ENCODE measurements at places on chromosomes 11 and 22.
A peak's percentile ranks its signal among the peaks of the same experiment; 100 is the strongest.

- no peak for DNase-seq
These were observed 548.7 kb upstream of the CADM1 start for GRCh38 chr11:116052603-116053547.

- DNase-seq = no peak
These were observed 3.6 kb upstream of the SORL1 start for GRCh38 chr11:121448431-121448941.

- no peak for DNase-seq
These were observed 45.3 kb downstream of the C22orf31 start for GRCh38 chr22:29016067-29016938.

DNA sequence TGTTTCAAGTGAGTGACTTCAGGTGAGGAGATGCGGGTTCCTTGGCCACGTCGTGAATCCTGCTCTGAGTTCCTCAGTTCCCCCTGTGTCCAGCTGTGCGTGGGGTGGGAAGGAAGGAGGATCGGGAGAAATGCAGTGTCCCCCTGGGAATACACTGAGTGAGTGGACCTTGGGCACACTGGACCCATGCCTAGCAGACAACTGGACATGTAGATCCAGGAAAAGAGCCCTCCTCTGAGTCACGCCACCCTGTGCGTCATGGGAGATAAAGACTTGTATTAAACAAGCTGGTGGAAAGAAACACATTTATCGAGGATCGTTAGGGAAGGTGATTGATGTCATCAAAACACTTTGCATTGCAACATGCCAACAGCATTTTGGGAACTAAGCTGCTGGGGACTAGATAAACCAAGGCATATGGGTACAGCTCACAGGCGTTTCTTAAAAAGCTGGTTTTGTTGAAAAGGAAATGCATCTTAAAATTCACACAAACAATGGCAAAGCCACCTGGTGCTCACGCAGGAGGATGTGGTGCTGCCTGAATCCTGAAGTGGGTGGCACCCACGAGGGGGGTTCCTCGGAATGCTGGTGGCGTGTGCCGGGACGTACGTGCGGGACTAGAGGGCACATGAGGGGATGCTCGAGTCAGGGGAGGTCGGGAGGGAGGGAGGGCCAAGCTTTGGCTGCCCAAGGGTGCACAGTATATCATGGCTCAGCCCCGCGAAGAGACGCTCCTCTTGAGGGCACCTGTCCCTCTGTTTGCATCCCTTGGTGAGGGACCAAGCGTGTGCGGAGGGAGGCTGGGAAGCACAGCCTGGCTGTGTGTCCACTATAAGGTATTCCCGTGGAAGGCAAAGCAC, 303.5 kb downstream of the TBC1D22A start:
- DNase-seq = no peak

DNA sequence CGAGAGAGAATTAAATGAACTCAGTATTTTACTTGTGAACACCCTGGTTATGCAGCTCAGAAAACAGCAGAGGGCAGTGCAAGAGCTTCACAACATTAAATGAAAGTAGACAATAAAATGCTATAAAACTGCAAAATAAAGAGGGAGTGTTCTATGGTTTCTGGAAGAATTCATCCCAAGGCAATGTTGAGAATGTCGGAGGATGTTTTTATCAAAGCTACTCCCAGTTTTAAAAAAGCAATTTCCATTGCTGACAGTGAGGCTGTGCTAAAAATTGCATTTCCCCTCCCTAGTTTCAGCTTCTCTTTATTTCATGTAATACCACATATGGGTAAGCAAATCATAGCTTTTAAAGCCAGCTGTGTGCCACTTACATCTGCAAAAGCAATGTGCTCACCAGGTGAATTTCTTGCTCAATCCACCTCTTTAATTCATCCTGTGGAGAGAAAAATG, 296.8 kb downstream of the RAB38 start:
- peak; percentile 47 for DNase-seq

DNA sequence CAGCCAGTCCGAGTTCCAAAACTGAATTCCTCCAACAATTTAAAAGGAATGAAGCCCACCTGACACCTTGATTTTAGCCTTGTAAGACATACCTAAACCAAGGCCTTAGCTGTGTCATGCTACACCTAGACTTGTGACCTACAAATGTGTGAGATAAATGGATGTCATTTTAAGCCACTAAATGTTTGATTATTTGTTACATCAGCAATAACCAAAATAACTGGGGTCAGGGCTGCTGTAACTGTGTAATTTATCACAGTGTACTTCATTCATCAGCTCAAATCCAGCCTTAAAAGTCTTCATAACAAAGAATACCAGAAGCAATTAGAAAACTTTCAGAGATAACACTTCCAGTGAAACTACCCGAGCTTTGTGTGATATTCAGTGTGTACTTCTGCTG, 673.0 kb upstream of the ANO3 start:
- no peak for DNase-seq

DNA sequence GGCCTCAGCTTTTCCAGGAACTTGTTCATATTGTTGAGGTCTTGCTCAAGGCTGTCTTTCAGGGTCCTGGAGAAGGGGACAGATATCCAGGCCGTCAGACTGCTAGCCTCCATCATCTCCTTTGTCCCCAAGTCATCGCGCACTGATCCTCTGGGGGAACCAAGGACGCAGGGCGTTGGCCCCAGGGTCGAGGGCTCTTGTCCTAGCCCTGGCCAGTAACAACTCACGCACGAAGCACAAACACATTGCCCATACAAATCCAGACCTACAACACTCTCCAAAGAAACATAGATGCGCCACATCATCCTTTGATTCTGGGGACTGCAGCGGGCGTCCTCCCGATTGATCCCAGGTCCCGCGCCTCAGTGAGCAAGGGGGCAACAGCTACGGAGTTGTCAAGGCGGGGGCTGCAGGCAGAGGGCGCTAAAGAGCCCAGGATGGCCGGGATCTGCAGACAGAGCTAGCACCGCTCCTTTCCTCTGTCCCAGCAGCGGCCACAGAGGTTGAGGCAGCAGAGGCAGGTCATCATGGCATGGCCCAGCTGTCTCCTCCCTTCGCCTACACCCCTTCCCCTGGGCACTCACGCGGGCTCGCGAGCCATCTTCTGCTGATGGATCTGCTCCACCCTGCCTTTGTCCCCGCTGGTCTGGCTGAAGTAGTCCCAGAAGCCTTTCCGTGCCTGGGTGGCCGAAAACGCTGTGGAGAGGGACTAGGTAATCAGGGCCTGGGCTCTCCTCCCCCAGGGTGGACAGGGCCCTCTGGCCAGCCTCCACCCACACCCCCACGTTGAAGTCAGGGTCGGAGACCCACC, 472 bp downstream of the APOA5 start:
- DNase-seq = peak; percentile 63

DNA sequence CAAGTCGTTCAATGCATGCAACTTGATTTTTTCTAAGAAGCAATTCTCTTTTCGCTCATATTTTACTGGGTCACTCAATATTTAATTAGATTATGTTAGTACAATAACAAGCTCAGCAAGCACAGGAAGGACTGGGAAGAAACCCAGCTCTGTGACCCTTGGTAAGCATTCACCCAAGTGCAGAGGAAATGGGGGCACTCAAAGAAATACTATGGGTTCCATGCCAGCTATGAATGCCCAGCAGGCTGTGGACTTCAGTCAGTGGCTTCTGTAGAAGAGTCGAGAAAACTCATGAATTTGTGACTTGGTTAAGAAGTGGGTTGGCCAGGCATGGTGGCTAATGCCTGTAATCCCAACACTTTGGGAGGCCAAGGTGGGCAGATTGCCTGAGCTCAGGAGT, 123.6 kb downstream of the GALNT18 start:
- DNase-seq = no peak

DNA sequence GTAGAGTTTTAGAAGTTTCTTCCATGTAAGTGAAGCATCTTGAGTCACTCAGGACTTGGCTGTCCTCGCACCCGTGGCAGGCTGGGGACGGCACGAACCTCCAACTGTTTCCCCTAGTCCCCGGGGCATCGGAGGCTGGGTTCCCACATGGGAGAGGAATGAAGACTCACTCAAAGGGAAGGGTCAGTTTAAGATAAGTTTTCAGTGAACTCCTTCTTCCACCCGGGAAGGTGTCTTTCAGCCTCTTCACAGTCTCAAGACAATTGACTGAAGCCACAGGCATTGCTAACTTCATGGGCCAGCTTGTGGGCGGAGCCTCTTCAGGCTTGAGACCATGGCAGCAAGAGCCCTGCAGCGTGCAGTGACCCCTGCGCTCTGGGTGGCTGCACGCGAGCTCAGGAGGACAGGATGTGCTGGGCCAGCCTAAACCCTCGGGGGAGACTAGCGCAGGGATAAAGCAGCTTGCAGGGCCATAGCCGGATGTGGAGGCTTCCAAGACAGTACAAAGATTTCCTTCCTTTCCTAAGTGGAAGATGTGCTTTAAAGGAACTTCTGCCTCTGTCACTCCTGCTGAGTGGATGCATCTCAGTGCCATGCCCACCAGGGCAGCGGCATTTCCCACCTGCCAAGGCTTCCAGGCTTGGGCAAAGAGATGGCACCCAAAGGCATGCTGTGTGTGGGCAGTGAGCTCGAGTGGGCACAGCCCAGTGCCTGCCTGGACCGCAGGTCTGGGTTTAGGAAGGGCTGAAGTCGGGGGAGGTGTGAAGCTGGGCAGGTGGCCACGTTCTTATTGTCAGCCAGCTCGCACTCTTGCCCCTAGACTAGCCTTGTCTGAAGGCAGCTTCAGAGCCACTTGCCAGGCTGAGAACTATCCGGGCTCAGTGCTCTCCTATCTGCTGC, 32.9 kb downstream of the PPIL2 start:
- no peak for DNase-seq

DNA sequence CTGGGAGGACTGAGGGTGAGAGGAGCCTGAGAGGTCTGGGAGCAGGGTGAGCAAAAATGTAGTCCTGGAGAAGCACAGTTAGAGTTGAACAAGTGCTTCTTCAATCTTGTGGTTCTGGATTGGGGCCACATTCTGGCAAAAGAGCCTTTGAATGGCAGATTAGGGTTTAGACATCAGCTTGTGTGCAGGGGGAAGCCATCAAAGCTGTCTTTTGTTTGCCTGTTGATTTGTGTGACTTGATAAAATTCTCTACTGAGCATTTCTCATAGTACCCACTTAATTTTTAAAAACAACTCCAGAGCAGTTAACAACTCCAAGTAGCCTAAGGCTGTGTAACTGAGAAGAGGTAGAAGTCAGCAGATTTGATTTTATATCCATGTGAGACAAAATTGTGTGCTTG, 166.2 kb downstream of the FAT3 start:
- no peak for DNase-seq

GRCh38 chr22:31625661-31626426, 36.2 kb downstream of the PISD start:
- DNase-seq = peak; percentile 24

GRCh38 chr22:21712751-21713427, 22.7 kb downstream of the YPEL1 start:
- peak; percentile 83 for DNase-seq

DNA sequence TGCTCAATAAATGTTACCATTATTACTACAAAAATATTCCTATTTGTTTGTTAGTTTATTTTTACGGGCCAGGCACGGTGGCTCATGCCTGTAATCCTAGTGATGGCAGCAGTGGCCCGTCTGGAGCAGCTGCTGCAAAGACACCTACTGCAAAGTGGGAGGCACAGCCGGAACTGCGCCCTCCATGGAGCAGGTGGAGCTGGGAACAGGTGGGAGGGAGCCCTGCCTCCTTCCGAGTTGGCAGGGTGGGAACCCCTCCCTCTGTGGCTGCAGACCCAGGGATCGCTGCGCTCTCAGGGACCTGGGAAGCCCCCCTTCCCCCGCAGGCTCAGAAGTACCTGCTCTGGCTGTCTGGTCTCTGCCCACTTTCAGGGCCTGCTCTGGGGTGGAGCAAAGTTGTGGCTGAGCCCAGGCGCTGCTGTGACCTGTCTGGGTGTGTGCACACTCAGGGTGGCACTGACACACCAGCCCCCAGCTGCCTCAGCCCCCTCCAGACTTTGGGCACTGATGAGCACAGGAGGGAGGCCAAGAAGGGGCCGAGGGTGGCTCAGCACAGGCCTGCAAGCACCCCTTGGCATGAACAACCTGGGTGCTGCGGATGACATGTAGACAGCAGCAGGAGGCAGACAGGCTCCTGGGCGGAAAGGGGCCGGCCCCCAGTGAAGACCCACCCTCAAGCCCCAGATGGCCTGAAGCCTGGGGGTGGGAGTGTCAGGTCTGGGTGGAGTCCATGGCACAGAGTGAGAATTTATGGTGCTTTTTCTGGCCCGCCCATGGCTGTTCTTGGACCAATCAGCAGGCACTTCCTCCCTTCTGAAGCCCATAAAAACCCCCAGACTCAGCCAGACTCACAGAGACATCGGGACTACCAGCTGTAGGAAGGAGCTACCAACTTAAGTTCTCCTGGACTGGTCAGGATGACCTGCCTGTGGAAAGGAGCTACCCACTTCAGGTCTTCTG, 103.7 kb upstream of the CLMP start:
- DNase-seq = no peak

DNA sequence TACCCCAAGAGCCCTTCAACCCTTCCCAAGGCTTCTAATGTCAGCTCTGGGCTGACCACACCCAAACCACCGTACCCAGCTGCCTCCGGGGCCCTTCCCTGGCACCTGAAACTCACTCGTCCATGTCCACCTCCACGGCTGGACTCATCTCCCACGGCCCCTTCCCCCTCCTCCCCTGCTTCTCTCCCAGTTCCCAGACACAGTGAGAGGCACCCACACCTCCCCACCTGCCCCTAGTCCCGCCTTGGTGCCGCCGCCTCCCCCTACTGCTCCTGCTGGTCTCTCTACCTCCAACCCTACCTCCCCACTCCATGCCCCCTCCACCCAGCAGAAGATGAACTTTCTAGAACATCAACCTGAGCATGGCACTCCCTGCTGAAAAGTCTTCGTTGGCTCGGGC, 39.5 kb downstream of the ELFN2 start:
- no peak for DNase-seq

DNA sequence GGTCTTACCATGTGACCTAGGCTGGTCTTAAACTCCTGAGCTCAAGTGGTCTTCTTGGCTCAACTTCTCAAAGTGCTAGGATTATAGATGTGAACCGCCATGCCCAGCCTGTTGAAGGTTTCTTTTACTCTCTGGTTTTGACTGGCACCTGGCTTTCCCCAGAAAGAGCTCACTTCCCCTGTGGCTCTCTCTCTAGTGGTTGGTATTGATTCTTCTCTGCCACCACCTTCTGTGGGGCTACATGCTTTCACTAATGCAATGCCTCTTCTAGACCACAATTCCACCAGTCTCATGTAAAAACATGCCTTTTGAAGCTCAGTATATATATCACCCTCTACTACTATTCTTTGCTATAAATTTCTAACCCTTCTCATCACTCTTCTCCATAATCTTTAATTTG, 67.2 kb downstream of the CCDC83 start:
- DNase-seq = no peak

- DNase-seq = no peak
These were observed 20.2 kb downstream of the ATG13 start for GRCh38 chr11:46637546-46637945.
